Activated CD8-positive, alpha-beta memory T cell treated with anti-CD3 and anti-CD28 coated beads, Interleukin-2, amount 10 ng/mL, durations not matched to agents 7 days and 5 days (primary cell): ENCODE measurements at places on chromosomes 16 and 17.

- DNase-seq = peak; percentile 84
These were observed 122.3 kb downstream of the CDK5R1 start for GRCh38 chr17:32609085-32609484.

DNA sequence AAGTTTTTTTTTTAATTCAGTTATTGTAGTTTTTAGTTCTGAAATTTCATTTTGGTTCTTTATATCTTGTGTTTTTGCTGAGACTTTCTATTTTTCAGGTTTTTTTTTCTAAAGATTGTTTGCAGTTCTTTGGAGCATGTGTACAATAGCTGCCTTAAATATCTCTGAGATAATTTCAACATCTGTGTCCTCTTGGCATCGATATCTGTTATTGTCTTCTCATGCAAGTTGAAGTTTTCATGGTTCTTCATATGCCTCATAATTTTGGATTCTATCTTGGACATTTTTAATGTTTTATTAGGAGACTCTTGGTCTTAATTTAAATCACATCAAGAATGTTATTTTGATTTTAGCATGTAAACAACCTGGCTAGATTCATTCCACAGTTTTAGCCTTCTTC, 22.8 kb downstream of the COX11 start:
- DNase-seq = no peak

DNA sequence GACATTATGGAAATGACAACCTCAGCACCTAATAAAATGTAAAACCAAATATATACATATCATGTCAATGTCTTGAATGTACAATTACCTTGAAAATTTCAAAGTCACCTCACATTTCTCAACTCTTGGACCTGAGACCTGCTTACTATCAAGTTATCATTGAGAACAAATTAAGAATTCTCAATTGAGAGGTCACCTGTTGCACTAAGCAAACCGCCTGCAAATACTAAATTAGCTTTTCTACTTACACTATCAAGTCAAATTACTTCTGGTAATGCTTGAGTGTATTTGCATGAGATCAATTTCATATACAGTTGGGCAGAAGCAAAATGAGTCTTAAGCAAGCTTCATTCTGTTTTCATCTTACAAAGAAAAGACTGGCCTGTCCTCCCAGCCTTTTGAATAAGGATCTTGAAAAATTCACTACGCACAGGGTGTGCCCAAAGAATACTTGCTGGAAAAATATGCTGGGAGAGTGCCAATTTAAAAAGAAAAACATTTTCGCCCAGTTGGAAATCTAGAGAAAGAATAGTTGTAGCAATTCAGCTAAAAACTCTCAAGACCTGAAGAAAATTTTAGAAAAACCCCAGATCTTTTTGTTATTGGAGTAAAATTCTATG, 35.7 kb downstream of the KANSL1 start:
- no peak for DNase-seq

GRCh38 chr17:83002118-83002805, 77.1 kb upstream of the METRNL start:
- no peak for DNase-seq

- peak; percentile 87 for DNase-seq
These were observed 742 bp downstream of the PFN1 start for GRCh38 chr17:4947411-4948165.

GRCh38 chr17:42886283-42887176, 14.1 kb upstream of the G6PC1 start:
- no peak for DNase-seq

DNA sequence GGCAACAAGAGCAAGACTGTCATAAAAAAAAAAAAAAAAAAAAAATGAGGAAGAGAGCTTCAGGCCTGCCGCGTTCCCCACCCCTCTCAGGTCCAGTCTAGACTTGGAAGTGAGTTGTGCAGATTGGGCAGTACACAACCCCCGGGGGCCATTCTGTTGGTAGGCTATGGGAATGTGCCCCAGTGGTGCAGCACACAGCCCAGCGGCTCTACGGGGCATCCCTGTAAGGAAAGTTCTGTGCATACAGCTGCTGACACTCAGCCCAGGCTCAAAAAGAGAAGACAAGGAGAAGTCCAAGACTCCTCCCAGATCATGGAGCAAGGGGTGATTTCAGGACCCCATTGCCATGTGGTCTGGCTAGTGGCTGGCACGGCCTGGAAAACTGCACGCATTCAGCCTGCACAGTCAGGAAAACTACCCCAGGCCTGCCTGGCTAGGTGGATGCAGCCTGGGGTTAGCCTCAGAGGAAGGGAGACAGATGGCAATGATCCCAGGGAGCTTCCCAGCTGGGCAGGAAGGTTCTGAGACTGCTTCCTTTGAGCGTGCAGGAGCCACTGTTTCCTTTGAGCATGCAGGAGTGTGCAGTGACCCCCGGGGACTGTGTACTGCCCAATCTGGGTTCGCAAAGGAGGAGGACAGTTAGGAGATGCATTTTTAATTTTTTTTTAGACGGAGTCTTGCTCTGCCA, 44.8 kb downstream of the PECAM1 start:
- DNase-seq = no peak

DNA sequence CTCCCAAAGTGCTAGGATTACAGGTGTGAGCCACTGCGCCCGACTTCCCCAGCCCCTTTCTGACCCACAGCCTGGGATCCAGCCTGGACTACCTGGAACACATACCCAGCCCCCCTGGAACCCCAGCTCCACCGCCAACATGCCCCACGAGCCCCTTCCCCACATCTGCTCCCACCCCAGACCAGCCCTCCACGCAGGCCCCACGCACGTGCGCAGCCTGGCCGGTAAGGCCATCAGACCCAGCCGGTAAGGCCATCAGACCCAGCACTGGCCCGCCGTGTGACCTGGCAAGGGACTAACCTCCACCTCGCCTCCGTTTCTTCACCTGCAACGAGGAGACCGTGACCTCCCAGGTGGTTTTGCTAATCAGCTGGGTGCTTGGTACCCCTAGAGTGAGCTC, 46.5 kb downstream of the RPH3AL start:
- DNase-seq = no peak

DNA sequence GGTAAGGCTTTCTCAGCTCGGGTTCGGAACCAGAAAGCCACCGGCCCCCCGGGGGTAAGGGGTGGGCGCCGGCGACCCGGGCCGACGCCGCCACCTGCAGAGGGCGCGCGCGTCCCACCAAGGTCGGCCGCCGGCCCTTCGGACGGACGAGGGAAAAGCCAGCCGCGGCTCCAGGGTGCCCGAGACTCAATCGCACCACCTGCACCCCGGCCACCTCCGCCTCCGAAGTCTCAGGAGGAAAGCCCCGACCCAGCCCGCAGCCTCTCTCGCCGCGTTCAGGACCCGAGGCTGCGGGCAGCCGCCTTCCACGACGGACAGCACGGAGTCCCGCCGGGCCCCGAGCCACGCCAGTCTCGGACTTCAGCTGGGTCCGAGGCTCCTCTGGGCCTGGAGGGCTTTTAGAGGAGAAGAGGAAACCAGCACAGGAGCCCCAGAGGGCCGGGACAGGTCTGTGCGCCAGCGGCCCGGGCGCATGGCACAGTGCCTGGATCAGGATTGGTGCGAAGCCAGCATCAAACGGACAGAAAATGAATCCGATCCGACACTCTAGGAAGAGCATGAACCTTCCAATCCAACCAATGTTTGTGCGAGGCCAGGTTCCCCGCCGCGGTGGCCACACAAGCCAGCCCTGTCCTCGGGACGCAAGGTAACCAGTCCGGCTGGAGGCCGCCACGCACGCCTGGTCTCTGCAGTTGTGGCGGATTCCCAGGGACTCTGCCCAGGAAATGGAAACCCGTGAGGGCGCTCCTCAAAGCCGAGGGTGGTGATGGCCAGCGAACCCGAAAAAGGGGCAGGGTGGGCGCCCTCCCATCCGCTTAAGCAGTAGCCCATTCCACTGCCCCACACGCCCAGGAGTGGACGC, 6.7 kb downstream of the CBX8 start:
- DNase-seq = no peak

GRCh38 chr16:74305978-74306784, 9.6 kb downstream of the PSMD7 start:
- peak; percentile 41 for DNase-seq

- no peak for DNase-seq
These were observed 46.4 kb upstream of the CDH13 start for GRCh38 chr16:82580298-82580890.

DNA sequence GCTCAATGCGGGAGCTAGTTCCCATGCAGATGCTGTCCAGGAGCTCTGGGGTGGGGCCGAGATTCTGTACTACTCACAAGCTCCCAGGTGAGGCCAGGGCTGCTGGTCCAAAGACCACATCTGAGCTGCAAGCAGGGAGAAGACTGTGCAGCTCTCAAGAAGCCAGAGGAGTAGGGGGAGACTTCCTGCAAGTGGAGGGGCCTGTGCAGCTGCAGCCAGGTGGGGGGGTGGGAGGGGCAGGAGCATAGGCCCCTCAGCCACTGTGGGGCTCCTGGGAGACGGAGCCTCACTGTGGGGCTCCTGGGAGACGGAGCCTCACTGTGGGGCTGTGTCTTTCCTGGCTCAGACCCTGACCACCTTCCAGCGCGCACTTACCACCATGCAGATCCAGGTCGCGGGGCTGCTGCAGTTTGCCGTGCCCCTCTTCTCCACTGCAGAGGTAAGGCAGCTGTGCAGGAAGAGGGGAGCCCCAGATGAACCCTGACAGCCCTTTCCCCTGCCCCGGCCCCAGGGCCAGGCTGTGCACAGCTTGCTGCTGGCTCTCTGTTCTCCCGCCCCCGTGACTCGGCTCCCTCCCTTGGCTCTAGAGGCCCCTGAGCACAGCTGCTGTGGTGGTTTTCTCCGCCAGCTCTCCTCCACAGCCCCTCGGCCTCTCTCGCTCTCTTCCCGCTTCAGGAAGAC, 24.3 kb upstream of the DNAI2 start:
- no peak for DNase-seq

DNA sequence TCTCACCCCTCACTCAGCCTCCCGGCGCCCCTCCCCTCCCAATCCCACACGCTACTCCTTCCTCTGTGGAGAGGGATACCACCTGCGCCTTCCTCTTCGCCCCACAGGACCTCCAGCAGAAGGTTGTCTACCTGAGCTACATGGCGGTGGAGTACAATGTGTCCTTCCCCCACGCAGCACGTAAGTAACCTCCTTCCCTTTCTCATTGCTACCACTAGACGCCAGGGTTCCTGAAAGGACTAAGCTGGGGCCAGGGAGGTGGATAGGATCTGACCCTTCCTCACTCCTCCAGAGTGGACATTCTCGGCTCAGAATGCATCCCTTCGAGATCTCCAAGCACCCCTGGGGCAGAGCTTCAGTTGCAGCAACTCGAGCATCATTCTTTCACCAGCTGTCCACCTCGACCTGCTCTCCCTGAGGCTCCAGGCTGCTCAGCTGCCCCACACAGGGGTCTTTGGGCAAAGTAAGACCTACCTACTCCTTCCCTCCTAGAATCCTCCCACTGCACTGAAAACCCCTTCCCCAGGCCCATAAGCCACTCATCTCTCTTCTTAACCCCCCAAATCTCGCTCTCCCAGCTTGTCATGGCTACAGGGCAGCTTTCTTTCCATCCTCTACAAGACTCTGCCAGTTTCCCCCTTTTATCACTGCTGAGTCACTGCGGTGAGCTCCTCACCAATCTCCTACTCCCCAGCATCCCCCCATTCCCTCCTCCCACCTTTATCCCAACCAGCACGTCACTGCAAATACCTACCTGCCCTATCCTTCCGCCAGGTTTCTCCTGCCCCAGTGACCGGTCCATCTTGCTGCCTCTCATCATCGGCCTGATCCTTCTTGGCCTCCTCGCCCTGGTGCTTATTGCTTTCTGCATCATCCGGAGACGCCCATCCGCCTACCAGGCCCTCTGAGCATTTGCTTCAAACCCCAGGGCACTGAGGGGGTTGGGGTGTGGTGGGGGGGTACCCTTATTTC, 1.5 kb downstream of the CD68 start:
- DNase-seq = no peak

- no peak for DNase-seq
These were observed 52.7 kb downstream of the SREBF1 start for GRCh38 chr17:17783825-17784656.

- no peak for DNase-seq
These were observed 3.6 kb upstream of the ARL4D start for GRCh38 chr17:43395165-43395564.

- no peak for DNase-seq
These were observed 173.6 kb downstream of the IRF8 start for GRCh38 chr16:86072328-86073102.

DNA sequence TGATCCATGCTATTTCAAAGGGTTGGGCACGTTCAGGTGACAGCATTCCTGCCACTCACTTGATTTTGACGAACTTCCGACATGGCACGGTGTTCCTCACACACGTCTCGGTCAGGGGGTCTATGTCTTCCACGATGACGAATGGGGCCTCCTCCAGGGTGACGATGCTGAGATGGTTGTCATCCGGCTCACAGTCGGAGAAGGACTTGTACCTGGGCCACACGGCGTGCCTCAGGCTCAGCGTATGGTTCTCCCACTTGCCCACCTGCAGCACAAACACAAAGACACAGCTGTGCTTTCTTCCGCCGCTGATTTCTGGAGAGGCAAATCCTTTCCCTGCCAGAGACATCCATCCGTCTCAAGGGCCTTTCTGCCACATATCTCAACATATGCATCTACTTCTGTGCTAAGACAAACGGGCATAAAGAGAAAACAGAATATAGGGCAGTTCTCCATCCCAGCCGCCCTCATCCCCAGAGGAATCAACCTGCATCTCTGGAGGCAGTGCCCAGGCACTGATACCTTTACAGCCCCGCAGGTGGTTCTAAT, 332.5 kb downstream of the GRIN2A start:
- DNase-seq = no peak

- DNase-seq = no peak
These were observed 5.6 kb downstream of the RAP1GAP2 start for GRCh38 chr17:2801841-2802240.

- no peak for DNase-seq
These were observed 69.2 kb downstream of the CYB561 start for GRCh38 chr17:63376949-63377348.
